ENCODE measurements at places on chromosomes 3 and 15.
A peak's percentile ranks its signal among the peaks of the same experiment; 100 is the strongest.

DNA sequence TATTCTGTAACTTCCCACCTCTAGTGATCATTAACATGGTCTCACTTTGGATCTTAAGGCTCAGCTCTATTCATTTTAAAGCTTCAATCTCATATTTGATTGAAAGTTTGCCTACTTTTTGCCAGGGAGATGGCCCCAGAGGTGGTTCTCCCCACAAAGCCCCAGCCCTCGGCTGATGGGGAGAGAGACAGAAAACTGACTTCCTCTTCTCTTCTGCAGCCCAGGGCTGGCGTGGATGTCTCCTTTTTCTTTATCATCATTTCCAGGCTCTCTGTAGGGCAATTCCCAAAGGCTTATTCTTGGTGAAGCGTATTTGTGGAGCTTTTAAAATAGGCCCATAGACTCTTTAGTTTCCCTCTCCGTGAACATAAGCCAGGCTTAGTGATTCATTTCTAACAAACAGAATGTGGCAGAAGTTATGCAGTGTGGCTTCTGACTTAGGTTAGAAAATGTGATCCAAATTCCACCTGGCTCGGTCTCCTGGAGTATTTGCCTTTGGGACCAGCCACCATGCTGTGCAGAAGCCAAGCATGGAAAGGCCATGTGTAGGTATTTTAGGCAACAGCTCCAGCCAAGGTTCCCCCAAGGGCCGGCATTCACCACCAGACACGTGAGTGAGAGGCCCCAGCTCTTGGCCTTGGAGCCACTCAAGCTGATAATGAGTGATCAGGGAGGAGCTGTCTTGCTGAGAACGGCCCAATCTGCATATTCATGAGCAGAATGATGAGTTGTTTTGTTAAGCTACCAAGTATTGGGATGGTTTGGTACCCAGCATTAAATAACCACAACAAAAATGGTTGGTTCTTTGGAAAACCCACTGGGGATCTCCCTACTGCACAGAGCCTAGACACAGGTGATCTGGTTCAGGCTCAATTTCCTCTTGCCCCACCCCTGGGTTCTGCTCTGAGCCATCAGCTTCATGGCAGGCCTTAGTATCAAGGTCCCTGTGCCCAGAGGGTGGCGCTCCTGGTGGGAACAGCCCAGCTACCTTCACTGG, 353.2 kb upstream of the PROK2 start:
- DNase-seq: peak; percentile 81

- DNase-seq: no peak
Measured at GRCh38 chr15:34644061-34644460, 60.6 kb upstream of the GOLGA8B start.

- DNase-seq: no peak
Measured at GRCh38 chr3:169494982-169495381, 168.5 kb downstream of the MECOM start.

DNA sequence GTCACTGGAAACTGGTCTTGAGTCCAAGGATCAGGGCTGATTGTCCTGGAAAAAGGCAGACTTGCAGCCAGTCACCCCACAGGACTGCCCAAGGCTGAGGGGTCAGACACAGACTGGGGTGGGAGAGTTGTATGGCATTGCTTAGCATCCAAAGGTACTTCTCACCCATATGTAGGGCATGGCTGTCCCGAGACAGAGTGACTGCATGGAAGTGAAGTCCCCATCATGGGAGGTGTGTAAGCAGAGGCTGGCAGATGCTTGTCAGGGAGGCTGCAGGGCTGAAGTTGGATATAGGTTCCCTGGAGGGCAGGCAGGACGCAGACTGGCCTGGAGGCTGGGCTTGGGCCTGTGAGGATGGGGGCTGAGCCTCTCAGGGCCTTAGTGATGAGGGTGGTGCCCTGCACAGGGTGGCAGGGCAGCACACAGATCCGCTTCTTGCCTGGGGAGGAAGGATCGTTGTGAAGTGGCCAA, 31.1 kb downstream of the PSTPIP1 start:
- DNase-seq: no peak

GRCh38 chr15:74158855-74159650, 14.5 kb upstream of the ISLR start:
- peak; percentile 56 for DNase-seq

- no peak for DNase-seq
Measured at GRCh38 chr15:80586161-80586560, 108.9 kb upstream of the ABHD17C start.

- peak; percentile 52 for DNase-seq
Measured at GRCh38 chr15:90838139-90838538, 30.2 kb upstream of the FURIN start.

DNA sequence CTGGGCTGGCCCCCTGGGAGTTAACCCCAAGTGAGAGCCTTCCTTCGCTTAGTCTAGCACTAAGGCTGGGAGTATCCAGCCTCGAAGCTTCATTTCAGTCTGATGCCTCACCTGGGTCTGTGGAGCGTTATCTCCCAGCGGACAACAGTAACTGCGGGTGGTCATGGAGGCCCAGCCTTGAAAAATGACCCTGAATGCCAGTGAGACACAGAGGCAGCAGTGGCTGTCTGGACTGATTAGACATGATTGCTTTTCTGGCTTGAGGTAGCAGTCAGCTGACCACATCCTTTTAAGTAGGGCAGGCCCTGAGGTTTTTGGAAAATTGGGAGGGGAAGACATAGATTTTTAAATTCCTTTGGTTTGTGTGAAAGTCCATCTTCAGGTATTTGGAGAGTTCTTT, 28.2 kb upstream of the TRIM59 start:
- DNase-seq: no peak

GRCh38 chr15:74250266-74250665, 14.1 kb downstream of the CCDC33 start:
- DNase-seq: no peak

- no peak for DNase-seq
Measured at GRCh38 chr3:177498037-177498857, 301.0 kb upstream of the TBL1XR1 start.

DNA sequence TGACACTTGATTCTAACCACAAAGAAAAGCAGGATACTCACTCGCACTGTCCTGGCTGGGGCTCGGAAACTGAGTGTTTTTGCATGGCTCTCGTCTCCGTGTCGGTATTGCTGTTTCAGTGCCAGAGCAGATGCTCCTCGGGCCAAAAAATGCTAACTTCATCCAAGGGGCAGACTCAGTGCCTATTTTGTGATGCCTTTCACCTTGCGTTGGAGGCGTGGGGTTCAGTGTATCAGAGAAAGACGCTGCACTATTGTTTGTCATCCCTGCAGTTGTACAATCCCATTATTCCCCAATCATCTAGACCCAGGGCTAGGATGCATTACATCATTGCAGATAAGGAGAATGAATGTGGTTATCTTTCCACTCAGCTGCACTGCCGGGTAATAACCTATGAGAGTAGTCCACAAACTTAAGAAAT, 1.4 kb downstream of the CACNA2D3 start:
- DNase-seq: no peak

DNA sequence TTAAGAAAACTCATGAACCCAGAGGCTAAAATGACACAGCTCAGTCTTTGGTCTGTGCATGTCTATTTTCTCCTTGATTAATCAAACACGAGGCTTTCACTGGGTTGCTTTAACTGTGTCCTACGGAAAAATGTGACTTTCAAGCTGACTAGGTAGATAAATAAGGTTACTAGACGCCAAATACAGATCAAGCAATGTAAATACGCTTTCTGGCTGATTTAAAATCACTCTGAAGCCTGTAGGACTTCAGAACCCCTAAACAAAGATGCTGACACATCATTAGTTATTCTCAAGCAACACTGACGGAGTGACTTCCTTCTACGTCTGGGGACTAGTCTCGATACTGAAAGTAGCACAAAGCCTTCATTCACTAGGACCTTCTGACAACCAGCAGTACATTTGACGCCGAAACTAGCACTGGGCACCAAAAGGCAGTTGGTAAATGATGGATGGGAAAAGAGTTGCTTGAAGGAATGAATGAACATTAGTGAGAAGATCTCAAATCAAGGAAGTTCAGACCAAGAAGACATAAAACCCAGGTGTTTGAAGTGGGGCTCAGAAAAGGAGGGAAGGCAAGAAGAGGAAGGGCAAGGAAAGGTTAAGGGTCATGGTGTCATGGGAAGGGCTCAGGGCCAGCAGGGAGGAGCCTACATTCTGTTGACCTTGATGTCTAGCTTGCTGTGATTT, 67.1 kb upstream of the CDV3 start:
- peak; percentile 63 for DNase-seq

DNA sequence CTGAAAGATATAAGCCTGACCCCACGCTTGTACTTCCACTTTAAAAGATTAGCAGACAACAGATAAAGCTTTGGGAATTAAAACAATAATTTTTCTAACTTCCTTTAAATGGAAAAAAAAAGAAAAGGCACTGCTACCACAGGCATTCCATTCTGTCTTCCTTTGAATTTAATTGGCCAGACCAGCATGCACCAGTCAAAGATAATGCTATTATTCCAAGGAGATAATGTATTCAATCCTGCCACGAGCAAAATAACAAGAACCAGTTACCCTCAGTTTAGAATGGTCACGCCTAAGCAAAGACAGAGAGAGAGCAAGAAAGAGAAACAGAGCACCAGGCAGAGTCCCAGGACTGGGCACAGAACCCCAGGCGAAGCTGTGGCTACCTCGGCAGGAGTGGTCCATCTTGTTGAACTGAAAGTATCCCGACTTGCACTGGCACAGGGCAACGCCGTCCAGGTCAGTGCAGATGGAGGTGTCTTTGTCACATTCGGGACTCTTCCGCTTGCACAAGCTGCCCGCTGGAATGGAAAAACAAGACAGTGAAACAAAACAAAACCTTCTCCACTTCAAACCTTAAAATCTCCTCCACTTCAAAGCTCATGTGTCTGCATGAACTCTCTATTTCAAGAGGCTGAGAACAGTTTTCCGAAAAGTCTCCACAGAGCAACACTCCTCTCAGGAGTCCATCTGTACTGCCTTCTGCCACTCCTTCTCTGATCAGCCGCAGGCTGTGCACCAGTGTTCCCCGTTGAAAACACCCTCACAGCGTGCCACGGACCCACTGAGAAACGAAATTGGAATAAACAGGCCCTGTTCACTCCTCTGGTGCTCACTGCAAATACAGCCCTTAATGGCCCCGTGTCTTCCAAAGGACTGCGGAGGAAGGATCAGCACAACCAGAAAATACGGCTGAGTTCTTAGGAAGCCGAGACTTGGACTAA, 58.2 kb downstream of the HEG1 start:
- no peak for DNase-seq

- no peak for DNase-seq
Measured at GRCh38 chr3:147197739-147198138, 208.6 kb downstream of the ZIC4 start.

Measured in Karpas-422 (cell line).